ENCODE measurements at places on chromosomes 13 and 19.

DNA sequence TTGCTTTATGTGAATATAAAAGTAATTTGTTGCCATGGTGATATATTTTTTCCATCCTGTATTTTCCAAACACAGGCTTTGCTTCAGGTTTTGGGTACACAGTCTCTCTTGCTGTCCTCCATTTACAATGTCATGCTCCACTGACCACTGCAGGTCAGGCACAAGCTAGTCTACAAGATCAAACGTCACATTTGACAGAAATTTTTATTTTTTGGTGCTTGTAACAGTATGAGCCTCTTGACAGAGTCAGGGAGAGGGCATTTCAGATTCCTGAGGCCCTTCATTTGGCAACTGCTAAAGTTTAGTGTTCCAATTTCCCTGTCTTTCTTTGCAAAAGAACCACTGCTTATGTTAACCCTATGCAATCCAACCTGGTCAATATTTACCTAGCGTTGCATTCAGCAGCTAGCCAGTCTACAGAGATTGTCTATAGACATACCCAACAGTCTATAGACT is 175.0 kb downstream of the RFC3 start:
- no peak for DNase-seq

DNA sequence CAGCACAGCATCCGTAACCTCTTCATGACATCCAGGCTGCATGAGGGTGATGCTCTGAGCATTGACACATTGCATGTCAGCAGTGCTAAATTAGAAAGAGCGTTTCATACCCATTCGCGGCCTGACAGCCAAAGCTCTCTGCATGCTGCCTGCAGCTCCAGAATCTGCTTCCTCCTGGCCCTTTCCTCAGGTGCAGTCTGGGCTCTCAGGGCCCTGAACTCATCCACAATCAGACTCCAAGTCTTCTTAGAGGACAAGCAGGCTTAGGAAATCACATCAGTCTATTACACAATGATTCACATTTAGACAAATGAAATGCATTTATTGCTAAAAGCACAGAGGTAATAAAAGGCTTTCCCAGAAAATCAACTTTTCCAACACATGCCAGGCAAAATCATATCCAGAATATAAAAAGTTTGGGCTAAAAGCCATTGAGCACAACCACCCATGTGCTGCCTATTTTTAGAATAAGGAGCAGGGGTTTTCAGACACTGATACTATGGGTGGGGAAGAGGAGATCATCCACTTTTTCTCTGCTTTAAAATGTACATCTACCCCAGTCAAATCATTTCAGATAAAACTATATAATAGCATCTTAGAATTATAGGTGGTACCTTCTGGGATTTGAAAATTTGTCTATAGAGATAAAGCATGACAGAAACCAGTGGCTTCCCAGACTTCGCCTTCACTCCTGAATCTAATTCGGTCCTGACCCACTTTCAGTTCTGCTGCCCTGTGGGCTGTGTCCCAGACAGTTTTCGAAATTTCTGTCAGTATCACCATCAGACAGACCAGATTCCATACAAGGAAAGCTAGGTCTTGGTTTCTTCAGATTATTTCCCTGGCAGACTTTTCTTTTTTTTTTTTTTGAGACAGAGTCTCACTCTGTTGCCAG is 109.3 kb downstream of the COL4A2 start:
- DNase-seq, result no peak

- DNase-seq, result no peak
Measured at GRCh38 chr13:108572782-108573211, 56.6 kb upstream of the MYO16 start.

DNA sequence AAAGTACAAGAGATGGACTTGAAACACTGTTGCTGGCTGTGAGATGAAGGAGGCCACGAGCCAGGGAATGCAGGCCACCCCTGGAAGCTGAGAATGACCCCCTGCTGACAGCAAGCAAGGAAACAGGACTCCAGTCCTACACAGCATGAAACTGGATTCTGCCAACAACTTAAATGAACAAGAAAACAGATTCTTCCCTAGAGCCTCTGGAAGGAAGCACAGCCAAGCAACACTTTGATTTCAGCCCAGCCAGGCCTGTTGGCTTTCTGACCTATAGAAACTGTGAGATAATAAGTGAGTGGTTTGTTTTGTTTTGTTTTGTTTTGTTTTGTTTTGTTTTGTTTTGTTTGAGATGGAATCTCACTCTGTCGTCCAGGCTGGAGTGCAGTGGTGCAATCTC is 105.3 kb upstream of the CACNA1A start:
- no peak for DNase-seq

GRCh38 chr13:59734393-59734792 is 429.3 kb downstream of the DIAPH3 start:
- no peak for DNase-seq

DNA sequence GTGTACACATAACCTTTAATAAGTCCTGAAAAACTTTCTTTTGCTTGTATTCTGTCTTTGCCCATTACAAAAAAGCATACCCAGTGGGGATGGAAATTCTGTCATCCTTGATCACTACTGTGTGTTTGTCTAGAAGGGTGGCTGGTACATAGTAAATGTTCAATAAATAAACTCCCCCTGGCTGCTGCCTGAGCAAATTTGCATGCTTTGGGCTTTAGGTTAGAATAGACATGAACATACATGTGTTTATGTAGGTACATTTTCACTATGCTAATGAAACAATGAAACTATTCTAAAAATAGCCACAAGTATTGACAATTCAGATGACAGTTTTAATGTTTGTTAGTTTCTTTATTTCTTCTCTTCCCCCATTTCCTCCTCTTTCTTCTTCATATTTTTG is 36.1 kb downstream of the TNFSF13B start:
- no peak for DNase-seq

GRCh38 chr19:54299126-54299498 is 13.9 kb downstream of the LILRA5 start:
- DNase-seq, result no peak

DNA sequence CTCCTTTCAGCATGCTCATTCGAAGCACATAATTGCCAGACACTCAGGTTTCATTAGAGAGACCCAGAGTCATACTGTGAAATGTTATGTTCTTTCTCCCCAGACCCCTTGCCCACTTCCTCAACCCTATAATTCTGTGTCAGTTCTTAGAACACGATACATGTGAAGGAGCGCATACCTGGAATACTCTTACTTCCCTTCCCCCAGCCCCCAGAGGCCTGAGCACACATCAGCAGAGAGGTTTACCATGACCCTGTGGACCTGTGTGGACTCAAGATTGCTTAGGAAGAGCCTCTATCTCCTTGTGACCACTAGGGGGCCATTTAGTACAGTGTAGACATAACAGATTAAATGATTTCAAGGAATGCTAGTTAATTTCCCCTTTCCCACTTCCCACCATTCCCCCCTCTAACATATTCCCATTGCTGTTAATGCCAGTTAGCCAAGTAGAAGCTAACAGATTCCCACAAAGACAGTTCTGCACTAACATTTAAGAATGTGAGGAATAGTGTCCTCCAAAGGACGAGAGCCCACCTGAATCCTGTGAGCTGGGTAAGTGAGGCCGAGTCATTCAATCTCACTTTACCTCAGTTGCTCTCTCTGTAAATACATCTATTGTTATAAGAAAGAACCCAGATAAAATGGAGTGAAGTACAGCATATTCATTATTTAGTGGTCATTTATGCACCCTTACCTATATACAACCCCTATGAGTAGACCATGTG is 154.2 kb upstream of the MAB21L1 start:
- DNase-seq, result no peak

DNA sequence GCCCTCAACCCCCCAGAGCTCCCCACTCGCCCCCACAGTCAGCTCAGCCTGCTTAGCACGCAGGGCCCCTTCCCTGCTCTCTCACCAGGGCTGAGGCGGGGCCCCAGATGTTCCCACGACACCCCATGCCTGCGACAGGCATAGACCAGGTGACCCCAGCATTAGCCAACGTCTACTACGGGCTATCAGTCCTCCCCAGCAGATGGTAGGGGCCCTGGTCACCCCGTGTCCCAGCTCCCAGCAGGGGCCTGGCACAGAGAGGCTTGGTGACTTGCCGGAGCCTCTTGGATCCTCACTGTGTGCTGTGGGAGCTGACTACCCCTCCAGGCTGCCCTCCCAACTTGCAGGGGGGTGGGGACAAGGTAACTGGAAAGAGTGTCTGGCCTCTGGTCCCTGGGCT is 80.6 kb downstream of the KDM4B start:
- DNase-seq, result no peak

GRCh38 chr13:111130116-111130508 is 15.0 kb downstream of the ARHGEF7 start:
- no peak for DNase-seq

- no peak for DNase-seq
Measured at GRCh38 chr13:73872397-73872796, 261.8 kb downstream of the KLF12 start.

DNA sequence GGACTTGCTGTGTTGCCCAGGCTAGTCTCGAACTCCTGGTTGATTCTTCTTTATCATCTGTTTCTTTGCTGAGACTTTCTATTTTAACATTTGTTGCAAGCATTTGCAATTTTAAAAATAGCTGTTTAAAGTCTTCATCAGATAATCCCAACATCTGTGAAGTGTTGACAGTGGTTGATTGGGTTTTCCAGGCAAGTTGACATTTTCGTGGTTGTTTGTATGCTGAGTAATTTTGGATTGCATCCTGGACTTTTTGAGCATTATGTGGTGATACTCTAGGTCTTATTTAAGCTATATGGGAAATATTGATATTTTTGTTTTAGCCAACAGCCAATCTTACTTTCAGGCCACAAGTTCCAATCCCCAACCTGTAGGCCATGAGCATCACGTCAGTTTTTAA is 25.1 kb downstream of the AP1M1 start:
- DNase-seq, result no peak

DNA sequence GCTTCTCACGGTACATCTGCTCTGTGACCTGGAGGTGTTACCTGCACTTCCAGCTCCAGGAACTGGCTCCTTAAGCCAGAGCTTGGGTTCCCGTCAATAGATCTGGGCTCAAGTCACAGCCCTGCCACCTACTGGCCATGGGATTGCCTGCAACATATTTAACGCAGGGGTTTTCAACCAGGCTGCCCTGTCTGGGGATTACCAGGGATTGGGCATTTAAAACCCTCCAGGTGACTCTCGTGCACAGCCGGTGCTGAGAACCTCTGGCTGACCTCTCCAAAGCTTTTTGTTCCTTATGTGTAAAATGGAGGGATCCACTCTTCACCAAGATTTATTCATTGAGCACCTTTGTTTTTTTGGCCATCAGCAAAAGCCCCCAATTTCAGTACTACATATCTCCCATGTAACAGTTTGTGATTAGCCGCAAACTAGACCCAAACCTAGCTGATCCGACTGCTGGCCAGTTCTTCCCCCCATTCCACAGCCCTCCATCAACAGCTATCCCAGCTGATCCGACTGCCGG is 76.6 kb upstream of the STK24 start:
- DNase-seq, result peak; percentile 68

DNA sequence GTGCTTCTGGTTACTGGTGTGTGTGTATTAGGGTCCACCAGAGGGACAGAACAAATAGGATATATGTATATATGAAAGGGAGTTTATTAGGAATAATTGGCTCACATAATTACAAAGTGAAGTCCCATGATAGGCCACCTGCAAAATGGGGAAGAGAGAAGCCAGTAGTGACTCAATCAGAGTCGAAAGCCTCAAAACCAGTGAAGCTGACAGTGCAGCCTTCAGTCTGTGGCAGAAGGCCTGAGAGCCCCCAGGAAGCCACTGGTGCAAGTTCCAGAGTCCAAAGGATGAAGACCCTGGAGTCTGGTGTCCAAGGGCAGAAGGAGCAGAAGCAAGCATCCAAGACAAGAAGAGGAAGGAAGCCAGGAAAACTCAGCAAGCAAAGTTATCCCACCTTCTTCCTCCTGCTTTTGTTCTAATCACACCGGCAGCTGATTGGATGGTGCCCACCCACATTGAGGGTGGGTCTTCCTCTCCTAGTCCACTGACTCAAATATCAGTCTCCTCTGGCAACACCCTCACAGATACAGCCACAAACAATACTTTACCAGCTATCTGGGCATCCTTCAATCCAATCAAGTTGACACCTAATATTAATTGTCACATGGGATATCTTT is 21.7 kb upstream of the SCEL start:
- DNase-seq, result no peak

- DNase-seq, result no peak
Measured at GRCh38 chr13:21657538-21657937, 13.3 kb upstream of the FGF9 start.

- no peak for DNase-seq
Measured at GRCh38 chr19:51594774-51595109, 23.7 kb downstream of the ZNF175 start.

GRCh38 chr19:12015015-12015752 is 20.3 kb downstream of the ZNF433 start:
- no peak for DNase-seq

DNA sequence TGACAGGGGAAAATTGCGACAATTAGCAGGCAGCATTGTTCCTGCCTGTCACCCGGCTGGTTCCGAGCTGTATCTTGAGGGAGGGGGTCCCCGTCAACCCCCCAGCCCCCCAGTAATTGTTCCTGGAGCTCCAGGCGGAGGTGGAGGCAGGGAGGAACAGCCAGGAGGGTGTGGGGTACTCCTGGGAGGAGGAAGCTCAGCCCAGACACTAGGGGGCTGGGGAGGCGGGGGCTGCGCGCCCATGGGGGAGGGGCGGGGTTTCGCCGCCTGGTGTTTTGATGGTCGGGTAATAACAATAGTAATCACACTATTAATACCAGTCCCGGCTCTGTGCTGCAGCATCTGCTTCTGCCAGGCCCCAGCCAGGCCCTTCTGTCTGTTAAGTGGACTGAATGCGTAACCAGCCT is 8.6 kb downstream of the NPAS1 start:
- no peak for DNase-seq

DNA sequence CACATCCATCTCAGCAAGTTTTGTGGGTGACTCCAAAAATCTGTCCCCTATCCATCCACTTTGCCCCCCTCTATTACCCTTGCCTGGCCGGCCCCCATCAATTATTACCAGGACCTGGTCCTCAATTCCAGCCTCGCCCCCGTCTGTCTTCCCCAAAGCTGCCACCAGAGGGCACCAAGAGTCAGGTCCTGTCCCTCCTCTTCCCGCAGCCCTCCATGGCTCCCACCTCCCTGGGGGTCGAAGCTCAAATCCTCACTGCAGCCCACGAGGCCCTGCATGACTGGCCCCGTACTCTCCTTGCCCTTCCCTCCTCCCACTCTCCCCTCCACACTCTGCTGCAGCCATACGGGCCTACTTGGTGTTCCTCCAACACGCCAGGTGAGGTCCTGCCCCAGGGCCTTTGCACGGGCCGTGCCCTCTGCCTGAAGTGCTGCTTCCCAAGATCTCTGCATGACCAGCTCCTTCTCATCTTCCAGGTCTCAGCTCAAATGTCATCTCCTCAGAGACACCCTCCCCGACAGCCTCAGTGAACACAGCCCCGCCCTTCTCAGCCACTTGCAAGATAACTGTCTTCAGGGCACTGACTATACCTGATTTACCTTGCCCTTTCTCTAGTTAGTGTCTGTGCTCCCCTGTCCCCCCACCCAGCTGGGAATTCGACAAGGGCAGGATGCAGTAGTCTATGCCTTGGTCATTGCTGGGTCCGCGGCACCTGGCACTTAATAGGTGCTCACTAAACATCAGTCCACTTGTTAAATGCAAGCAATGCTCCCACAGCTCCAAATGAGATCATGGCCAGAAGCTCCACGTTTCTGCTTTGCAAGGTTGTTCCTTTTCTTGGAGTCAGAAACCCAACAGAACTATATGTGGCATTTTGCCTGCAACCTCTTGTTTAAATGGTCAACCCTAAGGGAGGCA is 16.8 kb upstream of the SEMA6B start:
- DNase-seq, result peak; percentile 69
